GM04503 (cell line): ENCODE measurements at places on chromosomes 4 and X.

GRCh38 chr4:112156112-112156511 lies 10.9 kb downstream of the FAM241A start:
- no peak for DNase-seq

GRCh38 chrX:32644476-32645245 lies 566.7 kb downstream of the DMD start:
- DNase-seq = no peak

DNA sequence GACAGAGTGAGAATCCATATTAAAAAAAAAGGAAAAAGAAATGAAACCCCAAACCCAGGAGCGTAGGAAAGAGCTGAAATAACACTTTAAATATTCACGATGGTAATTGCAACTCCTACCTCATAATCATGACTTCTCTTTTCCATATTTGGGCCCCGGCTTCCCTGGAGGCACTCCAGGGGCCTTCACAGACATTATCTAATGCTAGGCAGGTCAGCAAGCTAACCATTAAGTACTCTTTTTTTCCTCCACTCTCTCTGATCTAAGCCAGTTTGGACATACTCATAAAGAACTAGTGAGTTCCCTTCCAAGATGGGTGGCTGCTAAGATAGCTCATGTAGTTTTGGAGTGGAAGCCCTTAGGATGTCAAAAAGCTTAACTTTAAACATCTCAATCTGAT lies 83.2 kb downstream of the SH3KBP1 start:
- no peak for DNase-seq

- no peak for DNase-seq
These were observed 93.6 kb downstream of the PDLIM5 start for GRCh38 chr4:94545296-94545695.

DNA sequence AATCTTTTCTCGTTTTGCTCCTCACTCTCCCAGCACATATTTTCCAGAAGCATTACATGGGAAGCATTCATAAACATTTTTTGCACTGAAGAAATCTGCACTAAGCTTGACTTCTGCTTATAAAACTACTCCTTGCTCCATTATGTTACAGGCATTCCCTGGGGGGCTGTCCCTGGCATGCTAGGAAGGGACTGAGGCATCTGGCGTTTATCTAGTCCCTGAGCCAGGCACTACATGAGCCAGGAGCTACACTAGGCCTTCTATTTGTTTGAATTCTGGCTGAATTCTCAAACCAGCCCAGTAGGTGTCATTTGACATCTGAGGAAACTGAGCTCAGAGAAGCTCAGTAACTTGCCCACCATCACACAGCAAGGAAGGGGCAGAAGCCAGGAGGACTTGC lies 43.3 kb downstream of the NHSL2 start:
- DNase-seq = no peak

DNA sequence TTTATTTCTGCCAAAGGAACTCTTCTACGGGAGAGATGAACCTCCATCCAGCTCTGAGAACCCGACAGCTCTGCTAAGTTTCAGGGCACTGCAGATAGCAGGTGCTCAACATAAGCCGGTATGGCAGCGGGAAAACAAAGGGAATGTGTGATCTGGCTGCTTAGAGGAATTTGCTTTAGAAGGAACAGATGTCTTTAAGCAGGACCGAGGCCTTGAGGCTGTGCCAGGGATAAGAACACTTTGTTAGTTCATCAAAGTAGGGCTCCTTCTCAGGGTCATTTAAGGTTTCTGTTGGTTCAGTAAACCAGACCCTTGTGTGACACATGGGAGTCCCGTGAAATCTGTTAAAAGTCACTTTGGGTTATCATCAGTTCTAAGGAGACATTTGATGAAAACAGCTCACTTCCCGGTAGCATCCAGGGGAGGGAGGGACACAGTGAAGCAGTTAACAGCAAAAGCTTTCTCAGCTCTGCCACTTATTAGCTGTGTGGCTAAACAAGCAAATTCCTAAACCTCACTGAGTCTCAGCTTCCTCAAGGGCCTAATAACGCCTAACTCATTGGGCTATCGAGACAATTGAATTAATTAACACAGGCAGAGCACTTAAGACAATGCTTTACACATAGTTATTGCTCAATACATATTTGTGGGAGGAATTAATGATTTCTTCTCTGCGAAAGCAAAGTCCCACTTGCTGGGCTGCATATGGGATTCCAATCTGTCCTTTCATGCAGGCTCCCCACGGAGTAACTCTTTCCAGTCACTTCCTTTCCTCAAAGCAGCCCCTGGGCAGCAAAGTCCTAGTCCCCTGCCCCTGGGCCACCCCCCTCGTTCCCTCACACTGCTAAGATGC lies 2.9 kb upstream of the FTSJ1 start:
- DNase-seq = no peak

DNA sequence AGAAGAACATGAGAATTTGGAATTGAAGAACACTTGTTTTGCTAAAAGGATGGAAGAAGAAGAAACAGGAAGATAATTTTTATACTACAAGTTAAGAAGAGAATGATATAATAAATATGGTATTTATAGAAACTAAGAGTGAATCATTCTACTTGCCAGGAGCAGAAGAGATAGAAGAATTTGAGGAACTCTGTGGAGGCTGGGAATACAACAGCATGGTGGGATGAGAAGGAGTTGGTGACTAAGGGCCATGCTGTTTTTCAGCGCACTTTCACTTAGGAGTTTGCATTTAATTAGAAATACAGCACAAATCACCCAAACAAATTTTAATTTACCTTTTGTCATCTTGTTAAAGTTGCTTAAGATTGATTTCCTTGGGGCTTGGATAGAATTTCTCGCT lies 20.5 kb downstream of the HADH start:
- DNase-seq = peak; percentile 49

- DNase-seq = no peak
These were observed 18.7 kb upstream of the MAGEA10 start for GRCh38 chrX:152157042-152157441.

- DNase-seq = no peak
These were observed 468.0 kb upstream of the FAT1 start for GRCh38 chr4:187191676-187192075.

GRCh38 chr4:1265351-1265750 lies 16.4 kb upstream of the CTBP1 start:
- no peak for DNase-seq

- no peak for DNase-seq
These were observed 337.8 kb downstream of the PDGFC start for GRCh38 chr4:156633847-156634246.

GRCh38 chr4:4755306-4755705 lies 104.2 kb upstream of the MSX1 start:
- DNase-seq = no peak

DNA sequence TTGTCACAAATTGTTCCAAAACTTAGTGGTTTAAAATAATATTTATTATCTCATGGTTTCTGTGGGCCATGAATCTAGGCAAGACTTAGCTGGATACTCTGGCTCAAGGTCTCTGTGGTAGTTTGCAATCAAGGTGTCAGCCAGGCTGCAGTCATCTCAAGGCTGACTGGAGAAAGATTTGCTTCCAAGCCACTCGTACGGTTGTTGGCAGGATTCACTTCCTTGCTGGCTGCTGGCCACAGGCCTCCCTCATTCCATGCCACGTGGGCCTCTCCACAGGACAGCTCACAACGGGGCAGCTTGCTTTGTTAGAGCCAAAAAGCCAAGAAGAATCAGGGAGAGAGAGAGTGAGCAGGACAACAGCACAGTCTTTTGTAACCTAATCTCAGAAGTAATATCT lies 101.4 kb downstream of the WWC2 start:
- peak; percentile 70 for DNase-seq

DNA sequence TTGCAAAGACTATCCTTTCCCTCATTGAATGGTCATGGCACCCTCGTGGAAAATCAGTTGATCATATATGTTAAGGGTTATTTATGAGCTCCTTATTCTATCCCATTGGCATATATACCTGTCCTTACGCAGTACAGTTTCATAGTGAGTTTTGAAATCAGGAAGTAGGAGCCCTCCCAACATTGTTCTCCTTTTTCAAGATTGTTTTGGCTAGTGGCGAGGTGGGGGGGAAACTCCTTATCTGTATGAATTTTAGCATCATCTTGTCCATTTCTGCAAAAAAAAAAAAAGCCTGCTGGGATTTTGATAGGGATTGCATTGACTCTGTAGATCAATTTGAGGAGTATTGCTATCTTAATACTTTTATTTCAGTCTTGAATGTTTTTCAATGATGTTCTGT lies 2.5 kb upstream of the USP9X start:
- DNase-seq = no peak

DNA sequence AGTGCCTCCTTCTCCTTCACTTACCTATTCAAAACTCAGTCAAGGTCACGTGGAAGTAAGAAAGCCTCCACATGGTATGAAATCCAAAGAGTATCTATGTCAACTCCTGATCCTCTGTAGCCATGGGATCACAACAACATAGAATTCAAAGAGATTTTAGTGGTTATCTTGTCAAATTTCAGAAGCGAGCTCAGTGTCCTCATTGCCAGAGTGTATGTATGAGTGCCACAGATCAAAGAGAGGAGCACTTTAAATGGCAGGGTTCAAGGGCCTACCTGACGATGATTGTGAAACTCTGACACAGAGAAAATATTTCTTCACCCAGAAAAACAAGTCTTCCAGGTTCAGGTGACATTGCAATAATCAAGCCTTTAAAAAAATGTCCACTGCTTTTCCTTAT lies 1.2 kb upstream of the ACE2 start:
- no peak for DNase-seq

DNA sequence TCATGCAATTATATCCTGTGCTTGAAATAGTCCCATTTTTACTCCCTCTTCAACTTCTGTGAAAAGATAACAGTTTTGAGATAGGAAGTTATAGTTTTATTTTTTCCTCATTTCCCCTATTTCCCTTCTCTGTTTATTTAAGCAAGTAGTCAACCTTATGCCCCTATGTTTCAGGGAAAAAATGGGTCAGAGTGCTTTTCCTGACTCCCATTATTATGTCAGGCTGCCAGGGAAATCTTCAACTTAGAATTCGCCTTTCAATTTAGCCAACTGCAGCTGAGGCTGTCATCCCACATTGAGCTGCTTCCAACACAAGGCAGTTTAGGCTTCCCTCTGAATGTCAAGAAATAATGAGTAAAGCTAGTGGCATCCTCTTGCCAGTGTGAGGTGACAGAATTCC lies 42.3 kb downstream of the NXT2 start:
- no peak for DNase-seq

GRCh38 chrX:40366661-40367060 lies 214.1 kb upstream of the ATP6AP2 start:
- no peak for DNase-seq

- no peak for DNase-seq
These were observed 584.4 kb upstream of the AADAT start for GRCh38 chr4:170674176-170674575.

DNA sequence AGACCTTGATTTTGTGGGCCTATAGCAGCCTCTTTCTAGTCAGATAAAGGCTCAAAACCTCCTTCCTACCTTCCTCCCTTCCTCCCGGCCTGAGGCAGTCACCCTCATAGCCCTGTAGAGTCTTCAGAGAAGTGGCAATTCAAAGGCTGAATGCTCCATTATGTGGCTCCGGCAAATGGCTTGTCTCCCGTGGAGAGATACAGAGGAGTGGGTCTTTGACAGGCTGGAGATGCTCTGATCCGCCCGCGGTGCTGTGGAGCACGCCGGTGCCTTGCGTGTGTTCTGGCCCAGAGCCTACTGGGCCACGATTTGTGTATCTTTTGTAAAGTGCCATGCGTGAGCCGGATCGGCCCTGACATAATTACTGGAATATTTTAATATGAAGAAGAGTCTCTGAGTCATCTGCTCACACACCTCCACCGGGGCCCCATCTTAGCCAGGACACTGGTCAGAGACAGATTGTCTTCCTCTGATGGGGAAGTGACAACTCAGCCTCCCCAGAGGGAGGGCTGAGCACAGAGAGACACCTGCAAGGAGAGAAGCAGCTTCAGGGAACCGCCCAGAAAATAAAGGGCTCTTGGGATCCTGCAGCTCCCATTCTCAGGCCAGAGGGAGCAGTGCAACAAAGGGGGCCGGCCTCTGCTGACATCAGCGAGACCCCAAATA lies 88.7 kb downstream of the DCTD start:
- DNase-seq = no peak

DNA sequence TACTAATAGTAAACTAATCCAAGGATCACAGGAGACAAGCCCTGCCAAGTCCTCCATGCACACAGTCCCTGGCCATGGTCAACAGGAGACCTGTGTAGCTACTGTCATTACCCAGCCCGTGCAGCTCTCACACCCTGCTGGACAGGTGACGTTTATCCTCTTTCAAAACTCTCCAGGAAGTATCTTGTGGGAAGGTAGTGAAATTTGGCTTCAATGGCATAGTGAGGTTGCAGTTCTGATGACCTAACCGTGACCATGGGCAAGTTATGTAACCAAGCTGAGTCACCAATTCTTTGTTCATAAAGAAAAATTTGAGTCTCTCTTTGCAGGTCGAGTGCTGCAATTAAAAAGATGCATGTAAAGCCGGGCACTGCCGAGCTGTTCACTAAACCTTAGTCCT lies 11.3 kb upstream of the SLC2A9 start:
- DNase-seq = no peak

DNA sequence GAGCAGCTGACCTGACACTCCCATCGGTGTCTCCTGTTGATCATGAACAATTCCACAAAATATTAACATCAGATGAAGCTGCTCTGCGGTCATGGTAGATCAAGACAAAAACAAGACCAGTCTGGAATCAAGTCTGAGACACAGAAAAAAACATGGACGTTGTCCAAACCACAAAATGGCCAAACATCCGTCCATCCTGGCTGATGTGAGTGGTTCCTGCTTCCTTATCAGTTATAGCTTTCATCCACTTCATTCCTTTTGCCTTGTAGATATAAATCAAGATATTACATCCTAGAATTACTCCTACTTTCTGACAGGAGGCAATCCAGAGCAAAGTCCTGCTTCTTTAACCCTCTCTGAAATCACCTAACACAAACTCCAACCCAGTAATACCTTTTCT lies 28.8 kb upstream of the PCSK1N start:
- peak; percentile 15 for DNase-seq

GRCh38 chr4:79170077-79170476 lies 155.8 kb downstream of the NAA11 start:
- no peak for DNase-seq

GRCh38 chr4:11669156-11669555 lies 240.5 kb upstream of the HS3ST1 start:
- no peak for DNase-seq

- DNase-seq = peak; percentile 4
These were observed 123.8 kb downstream of the RPS6KA6 start for GRCh38 chrX:84064164-84064563.

DNA sequence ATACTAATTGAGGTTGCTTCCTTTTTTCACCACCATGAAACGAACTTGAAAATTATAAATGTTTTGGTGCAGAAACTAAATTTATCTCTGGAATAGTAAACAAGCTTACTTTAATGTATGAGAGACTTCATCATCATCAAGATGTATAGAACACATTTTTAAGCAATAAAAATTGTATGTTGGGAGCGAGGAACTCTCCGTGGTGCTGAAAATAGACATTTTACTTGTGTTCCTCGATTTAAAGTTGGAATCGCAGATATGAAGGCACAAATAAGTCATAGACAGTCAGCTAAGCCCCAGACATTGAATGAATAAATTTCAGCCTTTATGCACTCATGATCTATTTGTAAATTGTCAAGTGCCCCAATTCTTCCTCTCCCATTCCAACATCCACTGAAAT lies 310.7 kb downstream of the STK32B start:
- no peak for DNase-seq

- no peak for DNase-seq
These were observed 348.8 kb downstream of the GBA3 start for GRCh38 chr4:23041501-23041900.

GRCh38 chrX:70343435-70343834 lies 53.5 kb downstream of the KIF4A start:
- DNase-seq = no peak
